Activated CD4-positive, alpha-beta T cell treated with anti-CD3 and anti-CD28 coated beads, Interleukin-2, amount 50 U/mL, for 1 hour (primary cell): ENCODE measurements at places on chromosomes 12 and 14.
A peak's percentile ranks its signal among the peaks of the same experiment; 100 is the strongest.

DNA sequence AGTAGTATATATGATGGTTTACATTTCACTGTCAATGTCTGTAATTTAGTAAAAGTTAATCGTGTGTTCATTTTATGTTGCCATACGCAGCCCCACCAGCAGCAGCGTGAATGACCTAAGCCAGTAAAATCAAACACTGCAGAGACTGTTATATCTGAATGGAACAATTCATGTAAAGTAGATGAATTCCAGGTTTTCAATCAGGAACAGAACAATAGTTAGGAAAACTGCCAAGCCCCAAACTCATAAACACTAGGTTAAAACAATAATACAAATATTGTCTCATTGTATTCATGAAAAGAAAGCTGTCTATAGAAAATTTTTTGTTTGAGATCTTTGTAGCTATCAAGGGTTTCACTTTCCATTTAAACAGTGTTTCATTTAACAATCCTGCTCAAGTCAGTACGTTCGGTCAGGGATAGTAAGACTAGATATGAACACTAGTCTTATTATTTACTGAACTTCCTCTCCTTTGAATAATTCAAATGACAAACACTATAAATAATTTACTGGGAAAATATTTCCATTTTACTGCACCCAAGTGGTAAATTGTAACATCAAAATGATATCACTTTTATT, 256.8 kb upstream of the FLRT2 start:
- DNase-seq, result no peak

GRCh38 chr12:29564925-29565324, 67.4 kb upstream of the OVCH1 start:
- no peak for DNase-seq

- peak; percentile 34 for DNase-seq
These were observed at the start of gene CACNA1C for GRCh38 chr12:2052826-2053678. TSS of gene CACNA1C (plus strand) at chr12:2052987. CDS start at chr12:2053563, 576 bp downstream.

GRCh38 chr14:56342494-56342942, 224.3 kb downstream of the PELI2 start:
- no peak for DNase-seq

- DNase-seq, result no peak
These were observed 669 bp upstream of the KCNK13 start for GRCh38 chr14:90060965-90061684.

GRCh38 chr12:119673634-119674033, 5.7 kb downstream of the PRKAB1 start:
- no peak for DNase-seq

DNA sequence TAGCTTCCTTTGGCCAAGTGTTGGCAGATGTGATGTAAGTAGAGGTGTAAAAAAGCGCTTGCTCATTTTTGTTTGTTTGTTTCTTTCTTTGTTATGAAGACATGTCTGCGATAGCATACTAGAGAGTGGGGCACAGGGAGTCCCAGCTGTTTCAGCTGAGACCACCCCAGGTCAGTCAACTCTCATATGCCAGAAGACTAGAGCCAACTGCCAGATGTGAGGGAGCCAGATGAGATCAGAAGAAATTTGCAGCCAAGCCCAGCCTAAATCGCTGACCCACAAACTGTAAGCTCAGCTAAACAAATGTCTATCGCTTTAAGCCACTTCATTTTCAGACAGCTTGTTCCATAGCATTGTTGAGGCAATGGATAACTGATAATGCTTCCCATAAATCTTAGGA, 397.1 kb downstream of the APAF1 start:
- no peak for DNase-seq

- no peak for DNase-seq
These were observed 190.0 kb downstream of the MDGA2 start for GRCh38 chr14:47485421-47485820.
